Suprapubic skin (tissue), 4 donors: ENCODE measurements at places on chromosomes 4 and X.

DNA sequence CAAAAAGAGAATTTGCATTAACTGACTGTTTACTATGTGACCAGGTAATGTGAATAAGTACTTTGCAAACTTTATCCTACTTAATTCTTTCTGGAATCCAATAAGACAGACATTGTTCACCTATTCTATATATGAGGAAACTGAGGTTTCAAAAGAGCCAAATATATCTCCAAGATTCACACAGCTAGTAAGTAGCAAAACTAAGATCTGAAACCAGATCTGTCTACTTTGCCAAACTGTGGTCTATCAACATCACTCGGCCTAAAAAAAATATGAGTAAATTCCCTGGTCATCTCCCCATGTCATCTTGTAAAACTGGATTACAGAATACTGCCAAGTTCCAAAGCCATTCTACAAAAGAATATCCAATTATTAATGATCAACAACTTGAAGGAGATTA, 52.8 kb downstream of the ANAPC10 start:
- no peak for DNase-seq

DNA sequence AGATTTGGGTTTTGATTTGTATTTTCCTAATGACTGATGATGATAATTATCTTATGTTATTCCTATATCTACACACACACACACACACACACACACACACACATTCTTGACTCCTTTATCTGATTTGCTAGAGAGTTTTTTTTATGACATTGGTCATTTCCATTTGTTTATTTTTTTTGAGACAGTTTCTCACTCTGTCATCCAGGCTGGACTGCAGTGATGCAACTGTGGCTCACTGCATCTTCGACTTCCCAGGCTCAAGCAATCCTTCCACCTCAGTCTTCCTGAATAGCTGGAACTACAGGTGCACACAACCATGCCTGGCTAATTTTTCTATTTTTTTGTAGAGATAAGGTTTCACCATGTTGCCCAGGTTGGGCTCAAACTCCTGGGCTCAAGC, 6.7 kb downstream of the ZNF81 start:
- DNase-seq: no peak

DNA sequence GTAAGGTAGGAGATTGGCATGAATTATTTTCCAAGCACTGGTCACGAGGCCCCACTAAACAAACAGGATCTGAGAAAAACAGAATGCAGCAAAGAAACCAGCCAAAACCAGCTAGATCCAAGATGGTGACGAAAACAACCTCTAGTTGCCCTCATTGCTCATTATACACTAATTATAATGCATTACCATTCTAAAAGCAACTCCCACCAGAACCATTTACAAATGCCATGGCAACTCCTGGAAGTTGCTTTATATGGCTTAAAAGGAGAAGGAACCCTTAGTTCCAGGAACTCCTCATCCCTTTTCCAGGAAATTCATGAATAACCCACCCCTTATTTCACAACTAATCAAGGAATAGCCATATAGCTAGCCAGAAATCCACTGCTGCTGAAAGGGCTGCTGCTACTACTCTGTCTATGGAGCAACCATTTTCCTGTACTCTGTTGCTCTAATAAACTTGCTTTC, 69.3 kb downstream of the ABCB7 start:
- DNase-seq: no peak

GRCh38 chrX:143095816-143096215, 70.1 kb downstream of the SPANXN4 start:
- no peak for DNase-seq

GRCh38 chrX:35842674-35843073, 44.5 kb downstream of the MAGEB16 start:
- no peak for DNase-seq

DNA sequence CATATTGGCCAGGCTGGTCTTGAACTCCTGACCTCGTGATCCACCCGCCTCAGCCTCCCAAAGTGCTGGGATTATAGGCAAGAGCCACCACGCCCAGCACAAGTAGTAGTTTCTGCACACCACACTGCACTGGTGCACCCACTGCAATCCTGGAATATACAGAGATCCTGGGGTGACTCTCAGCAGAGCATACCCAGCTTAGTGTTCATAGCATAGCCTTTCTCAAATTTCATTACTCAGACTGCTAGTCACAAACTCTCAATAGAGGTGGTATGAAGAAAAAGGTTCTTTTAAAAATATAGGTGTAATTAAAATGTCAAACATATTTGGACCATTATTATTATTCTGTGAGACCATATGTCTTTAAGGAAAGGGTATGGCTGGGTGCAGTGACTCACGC, 6.2 kb upstream of the ARHGAP10 start:
- DNase-seq: no peak
